ENCODE measurements at places on chromosomes 4 and X.
A peak's percentile ranks its signal among the peaks of the same experiment; 100 is the strongest.

DNA sequence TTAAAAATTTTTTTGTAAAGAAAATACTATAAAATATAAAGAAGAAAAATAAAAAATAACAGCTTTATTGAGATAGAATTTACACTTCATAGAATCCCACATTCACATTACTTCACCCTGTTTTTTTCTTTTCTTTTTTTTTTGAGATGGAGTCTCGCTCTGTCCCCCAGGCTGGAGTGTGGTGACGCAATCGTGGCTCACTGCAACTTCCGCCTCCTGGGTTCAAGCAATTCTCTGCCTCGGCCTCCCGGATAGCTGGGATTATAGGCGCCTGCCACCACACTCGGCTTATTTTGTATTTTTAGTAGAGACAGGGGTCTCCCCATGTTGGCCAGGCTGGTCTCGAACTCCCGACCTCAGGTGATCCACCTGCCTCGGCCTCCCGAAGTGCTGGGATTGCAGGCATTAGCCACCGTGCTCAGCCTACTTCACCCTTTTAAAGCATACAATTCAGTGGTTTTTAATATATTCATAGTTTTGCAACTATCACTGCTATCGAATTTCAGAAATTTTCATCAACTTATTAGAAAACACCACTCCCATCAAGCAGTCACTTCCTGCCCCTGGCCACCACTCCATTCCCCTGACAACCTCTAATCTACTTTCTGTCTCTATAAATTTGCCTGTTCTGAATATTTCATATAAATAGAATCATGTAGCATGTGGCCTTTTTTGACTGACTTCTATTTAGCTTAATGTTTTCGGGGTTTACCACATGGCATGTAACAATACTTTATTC is 48.7 kb downstream of the TMEM131L start:
- DNase-seq, result no peak

- DNase-seq, result no peak
These were observed 70.2 kb downstream of the GC start for GRCh38 chr4:71713611-71714203.

DNA sequence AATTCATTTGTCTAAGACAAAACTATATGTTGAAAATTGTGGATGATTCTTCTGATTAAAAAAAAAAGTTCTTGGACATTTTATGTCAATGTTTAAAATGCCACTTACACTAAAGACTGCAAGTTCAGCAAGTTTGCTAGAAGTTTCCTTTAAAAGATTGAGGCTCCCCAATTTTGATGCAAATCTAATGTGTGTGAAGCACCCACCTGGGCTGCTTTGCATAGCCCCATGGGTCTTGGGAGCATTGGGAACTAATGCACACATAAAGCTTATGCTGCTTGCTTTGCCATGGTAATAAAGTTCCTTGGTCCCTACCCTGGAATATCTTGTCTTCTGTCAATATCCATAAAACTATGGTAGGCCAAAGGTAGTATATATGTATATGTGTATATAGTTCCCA is 725.9 kb upstream of the GRID2 start:
- DNase-seq, result no peak

GRCh38 chrX:18596096-18596495 is 75.8 kb downstream of the RS1 start:
- no peak for DNase-seq

GRCh38 chr4:3384391-3384770 is 57.4 kb upstream of the HGFAC start:
- no peak for DNase-seq

- DNase-seq, result no peak
These were observed 1.0 kb upstream of the LPAR4 start for GRCh38 chrX:78746496-78746895.

GRCh38 chr4:156146571-156146970 is 192.9 kb upstream of the CTSO start:
- no peak for DNase-seq

DNA sequence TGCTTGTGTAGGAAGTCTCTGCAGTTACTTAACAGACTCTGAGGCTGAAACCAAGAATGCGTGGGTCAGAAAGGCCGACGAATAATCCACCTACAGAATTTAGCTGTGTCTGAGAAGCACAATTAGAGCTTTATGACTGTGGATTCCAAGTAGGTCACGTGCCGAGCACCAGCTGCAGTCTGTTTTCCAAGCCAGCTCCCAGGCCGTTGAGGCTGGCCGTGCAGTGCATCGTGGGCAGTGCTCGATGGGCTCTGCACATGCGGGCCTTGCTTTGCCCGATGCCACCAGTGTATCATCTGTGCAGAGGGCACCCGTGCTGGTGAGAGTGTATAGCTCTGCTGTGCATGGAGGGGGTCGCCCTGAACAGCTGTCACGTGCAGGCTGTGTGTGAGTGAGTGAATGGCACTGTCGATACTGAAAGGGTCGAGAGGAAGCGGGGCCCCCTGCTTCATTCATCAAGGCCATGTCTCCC is 67.5 kb upstream of the CLDN34 start:
- DNase-seq, result no peak

- DNase-seq, result no peak
These were observed 42.0 kb upstream of the BMPR1B start for GRCh38 chr4:94715726-94716125.

GRCh38 chrX:101485212-101485949 is at the start of gene ARMCX4:
TSS of gene ARMCX4 (plus strand) at chrX:101485456. CDS start at chrX:101488590, 3,134 bp downstream.
- peak; percentile 21 for DNase-seq

GRCh38 chr4:169099771-169100180 is 89.7 kb upstream of the CBR4 start:
- DNase-seq, result no peak

- no peak for DNase-seq
These were observed 2.9 kb upstream of the HMGB3 start for GRCh38 chrX:150980186-150980585.

GRCh38 chrX:38819163-38819562 is 17.9 kb downstream of the MID1IP1 start:
- DNase-seq, result no peak

GRCh38 chr4:127686658-127687057 is 43.5 kb upstream of the SLC25A31 start:
- DNase-seq, result no peak

DNA sequence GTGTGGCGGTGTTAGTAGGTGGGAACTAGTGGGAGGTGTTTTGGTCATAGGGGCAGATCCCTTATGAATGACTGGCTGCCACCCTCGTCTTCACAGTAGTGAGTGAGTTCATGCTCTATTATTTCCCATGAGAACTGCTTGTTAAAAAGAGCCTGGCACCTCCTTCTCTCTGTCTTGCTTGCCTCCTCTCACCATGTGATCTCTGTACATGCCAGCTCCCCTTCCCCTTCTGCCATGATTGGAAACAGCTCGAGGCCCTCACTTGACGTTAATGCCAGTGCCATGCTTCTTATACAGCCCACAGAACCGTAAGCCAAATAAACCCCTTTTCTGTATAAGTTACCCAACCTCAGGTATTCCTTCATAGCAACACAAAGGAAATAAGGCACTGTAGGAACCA is 21.7 kb downstream of the PNMA6F start:
- DNase-seq, result no peak

DNA sequence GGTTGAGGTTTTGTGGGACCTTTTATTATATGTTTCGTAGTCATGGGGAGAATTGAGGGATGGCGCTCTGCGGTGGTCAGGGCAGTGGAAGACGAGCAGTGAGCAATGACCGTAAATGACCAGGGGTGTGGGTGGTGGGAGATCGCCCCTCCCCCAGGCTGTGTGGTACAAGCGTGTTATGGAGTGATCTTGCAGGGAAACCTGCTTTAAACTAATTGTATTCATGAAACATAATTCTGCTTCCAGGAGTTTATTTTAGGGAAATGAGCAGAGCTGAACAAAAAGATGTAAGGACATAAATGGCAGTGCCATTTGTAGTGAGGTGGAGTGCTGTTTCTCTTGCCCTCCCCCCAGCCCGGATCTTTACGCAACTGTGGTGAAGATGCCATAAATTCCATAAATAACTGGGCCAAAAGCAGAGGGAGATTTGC is 20.2 kb downstream of the GYG2 start:
- no peak for DNase-seq

- DNase-seq, result no peak
These were observed 1.5 kb downstream of the MAB21L2 start for GRCh38 chr4:150583287-150584110.

GRCh38 chr4:128424527-128425497 is 137.2 kb upstream of the PGRMC2 start:
- no peak for DNase-seq

DNA sequence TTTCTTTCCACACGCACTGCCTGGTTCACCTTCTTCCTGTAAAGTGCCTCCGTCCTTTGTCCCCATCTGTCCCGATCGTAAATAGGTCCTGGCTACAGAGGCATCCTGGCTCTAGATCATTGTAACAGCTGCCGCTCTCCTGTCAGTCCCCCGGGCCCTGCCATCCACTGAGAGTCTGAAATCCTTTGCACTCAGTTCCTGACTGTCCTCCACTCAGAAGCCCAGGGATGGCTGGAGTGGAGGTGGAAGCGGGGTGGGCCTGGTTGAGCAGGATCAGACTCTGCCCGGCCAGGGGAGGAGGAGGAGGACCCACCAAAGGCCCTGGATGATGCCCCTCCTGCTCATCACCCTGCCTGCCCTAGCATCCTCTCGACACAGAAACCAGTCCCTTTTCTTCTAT is 29.8 kb downstream of the PIGG start:
- DNase-seq, result no peak

DNA sequence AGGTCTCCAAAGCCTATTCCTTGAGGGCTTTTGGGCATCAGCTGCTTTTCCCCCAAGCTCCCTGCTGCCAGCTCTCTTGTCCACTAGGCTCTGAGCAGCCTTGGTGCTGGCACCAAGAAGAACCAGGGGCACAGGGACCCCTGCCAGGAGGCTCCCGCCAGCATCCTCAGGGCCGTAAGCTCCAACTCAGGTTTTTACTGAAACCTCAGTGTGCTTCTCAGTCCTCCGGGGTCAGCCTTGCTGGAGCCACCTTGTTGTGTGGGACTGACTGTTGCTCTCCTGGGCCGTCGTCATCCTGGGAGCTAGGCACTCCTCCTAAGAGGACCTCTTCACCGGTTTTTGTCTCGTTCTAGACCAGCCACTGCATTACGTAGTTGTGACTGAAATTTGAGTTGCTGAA is 38.9 kb downstream of the NOP14 start:
- DNase-seq, result no peak

DNA sequence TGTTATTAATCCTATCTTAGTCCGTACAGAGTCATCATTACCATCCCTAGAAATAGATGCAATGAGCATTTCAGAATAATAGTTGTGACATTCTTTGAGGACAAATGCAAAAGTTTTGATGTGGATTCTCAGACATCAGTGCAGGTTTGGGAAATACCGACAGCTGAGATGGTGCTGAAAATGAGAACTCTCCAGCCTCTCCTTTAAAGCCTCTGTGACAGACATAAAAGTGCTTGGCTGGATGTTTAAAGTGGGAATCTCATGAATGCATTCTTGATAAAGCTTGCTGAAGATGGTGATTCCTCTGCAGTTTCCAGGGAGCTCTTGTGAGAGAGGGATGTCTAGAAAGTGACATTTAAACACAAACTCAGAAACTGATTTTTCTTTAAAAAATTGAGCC is 35.0 kb upstream of the SLC7A11 start:
- no peak for DNase-seq

- no peak for DNase-seq
These were observed 18.2 kb upstream of the UGT2B10 start for GRCh38 chr4:68797618-68798017.

- DNase-seq, result no peak
These were observed 102.4 kb upstream of the DCAF12L1 start for GRCh38 chrX:126655061-126655460.

GRCh38 chrX:34778916-34779315 is 121.8 kb upstream of the TMEM47 start:
- DNase-seq, result no peak

GRCh38 chrX:57380026-57380796 is 93.7 kb downstream of the FAAH2 start:
- no peak for DNase-seq

GRCh38 chr4:122928930-122929329 is 6.5 kb upstream of the NUDT6 start:
- no peak for DNase-seq

DNA sequence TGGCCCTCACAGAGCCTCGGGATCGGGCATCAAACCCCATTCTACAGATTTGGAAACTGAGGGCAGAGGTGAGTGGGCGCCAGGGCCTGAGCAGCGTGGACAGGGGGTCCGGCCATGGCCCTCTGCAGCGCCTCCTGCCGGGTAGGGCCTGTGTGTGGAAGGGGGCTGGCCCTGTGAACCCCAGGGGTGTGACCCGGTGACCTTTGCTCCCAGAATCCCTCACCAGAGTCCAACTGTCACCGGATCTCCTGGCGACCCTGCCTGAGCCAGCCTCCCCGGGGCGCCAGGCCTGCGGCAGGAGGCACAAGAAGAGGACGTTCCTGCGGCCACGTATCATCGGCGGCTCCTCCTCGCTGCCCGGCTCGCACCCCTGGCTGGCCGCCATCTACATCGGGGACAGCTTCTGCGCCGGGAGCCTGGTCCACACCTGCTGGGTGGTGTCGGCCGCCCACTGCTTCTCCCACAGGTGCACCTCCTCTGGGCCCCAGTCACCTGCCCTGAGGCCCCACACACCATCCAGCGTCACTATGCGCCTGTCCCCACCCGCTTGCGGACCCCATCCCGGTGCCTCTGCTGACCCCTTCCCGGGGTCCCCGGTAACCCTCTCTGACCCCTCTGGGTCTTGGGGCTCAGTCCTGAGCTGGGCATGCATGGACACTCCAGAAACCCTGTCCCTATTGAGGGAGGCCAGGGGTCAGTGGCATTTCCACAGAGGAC is 4.2 kb downstream of the HGFAC start:
- DNase-seq, result no peak

Data from stimulated activated CD4-positive, alpha-beta T cell treated with anti-CD3 and anti-CD28 coated beads, Interleukin-1b, Interleukin-23, amount 100 ng/mL, for 4 hours (primary cell).